ENCODE measurements at places on chromosomes 6 and 20.

- no peak for DNase-seq
These were observed 96.6 kb downstream of the EPB41L2 start for GRCh38 chr6:130966344-130966980.

- no peak for DNase-seq
These were observed 126.1 kb upstream of the RPS6KA2 start for GRCh38 chr6:166752928-166753721.

DNA sequence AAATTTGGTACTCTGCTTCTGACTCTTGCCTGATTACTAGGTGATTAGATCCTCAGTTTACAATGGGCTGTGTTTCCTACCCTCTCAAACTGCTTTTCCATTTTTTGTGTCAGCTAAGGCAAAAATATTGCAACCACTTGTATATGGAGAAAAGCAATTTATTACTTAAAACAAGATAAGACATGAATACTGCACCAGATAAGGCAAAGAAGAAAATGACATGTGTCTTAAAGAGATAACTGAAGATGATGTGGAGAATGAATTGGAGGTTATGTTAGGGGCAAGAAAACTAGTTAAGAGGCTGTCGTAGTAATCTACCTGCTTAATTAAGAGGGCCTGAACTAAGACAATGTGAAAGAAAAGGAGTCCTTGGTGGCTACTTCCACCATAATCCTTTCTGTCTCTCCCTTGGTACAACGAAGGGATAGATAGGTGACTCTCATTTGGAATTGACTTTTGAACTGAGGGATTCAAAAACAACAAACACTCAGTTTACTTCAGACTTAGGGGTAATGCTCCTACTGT is 16.3 kb upstream of the REV3L start:
- no peak for DNase-seq

DNA sequence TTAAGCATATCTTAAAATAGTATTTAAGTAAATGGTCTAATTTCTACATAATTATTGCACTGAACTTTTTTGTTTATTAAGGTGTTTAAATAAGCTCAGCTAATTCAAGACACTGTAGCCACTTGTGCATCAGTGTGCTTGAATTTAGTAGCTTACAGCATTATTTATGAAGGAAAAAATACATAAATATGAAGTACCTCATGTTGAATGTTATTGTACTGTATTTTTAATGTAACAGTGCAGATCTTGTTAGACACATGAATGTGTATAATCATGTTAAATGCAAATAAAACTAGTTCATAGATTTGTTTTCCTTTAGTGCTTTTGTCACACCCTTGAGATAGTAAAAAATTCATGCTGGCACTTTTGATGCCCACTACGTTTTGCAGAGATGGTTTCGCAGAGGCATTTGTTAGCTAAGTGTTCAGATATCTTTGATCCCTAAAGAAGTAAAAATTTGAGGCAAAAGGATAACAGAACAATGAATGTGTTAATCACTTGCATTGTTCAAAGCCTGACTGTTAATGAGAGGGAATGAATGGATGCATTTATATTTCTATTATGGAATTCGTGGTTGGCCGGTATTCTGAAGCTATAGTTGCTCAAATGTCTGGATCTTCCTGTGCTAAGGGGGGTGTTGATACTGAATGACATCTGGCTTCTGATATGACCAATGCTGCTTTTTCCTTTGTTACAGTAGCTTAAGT is 8.8 kb downstream of the BTBD3 start:
- DNase-seq, result no peak
